ENCODE measurements at places on chromosomes 2 and 18. TPM values are rescaled to one million over a fixed set of nuclear protein-coding genes. Genes with fewer than 3 reads are reported as not detected.
A peak's percentile ranks its signal among the peaks of the same experiment; 100 is the strongest.

The L3MBTL4 gene
- 0.58 TPM for total RNA-seq

The C18orf54 gene
- 2.8 TPM for total RNA-seq

The RETREG2 gene
- total RNA-seq = 89.1 TPM

The CNRIP1 gene
- not detected for total RNA-seq

The BCL2 gene
- total RNA-seq = 128 TPM

The CROCC2 gene
- not detected for total RNA-seq

The FBXO41 gene
- total RNA-seq = 19.1 TPM

The TXNDC2 gene
- total RNA-seq = not detected

The ELAC1 gene
- 8.3 TPM for total RNA-seq

DNA sequence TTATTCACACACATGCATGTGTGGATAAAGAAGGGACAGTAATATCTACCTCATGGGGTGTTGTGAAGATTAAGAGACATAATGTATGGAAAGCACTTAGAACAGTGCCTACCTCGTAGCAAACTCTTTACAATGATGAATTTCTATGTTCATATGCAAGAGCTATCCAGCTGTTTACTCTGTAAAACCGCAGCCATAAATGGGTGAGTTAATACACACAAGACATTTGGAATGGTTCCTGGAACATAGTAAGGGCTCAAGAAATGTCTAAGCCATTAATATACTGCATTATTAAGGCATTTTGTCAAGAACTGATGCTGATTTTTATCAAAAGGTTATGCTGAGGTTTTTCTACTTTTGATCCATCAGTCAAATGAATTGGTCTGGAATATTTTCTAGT is 1076.2 kb downstream of the TSN start:
- H3K27me3 ChIP-seq = no peaks in the 10 kb centered on the region
- no peak overlapping the region for H3K27ac ChIP-seq
- H3K36me3 ChIP-seq = no peaks in the 10 kb centered on the region
- no peak overlapping the region for H3K4me3 ChIP-seq

DNA sequence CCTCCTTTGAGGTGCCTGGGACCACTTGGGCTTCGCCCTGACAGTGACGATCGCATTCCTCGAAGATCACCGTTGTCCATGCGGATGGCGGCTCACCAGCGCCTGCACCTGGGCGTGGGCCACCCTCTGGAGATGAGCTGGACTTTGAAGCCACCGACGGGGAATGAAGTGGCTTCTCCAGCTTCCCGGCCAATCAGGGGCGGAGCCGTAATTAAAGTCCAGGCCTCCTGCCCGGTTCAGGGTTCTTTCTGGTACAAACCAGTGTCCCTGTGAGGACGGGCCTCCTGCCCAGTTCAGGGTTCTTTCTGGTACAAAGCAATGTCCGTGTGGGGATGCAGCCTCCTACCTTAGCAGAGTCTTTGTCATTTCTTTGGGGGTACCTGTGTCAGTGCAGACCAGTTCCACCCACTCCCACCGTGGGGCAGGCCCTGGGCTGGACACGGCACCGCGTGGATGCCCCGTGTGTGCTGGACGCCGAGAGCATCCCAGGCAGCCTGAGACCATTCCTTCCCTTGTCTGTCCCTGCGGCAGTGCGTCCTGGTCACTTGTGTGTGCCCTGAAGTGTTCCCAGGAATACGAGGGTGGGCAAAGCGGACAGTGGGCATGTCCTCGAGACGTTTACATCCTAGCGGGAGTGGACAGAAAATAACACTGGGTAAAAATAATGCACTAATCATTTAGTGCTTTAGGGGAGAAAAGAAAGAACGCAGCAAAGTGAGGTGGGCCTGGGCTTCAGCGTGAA is 55.0 kb downstream of the KCNG2 start:
- H3K4me3 ChIP-seq = no peak overlapping the region
- H3K4me1 ChIP-seq = peaks cover 5% of the 10 kb centered on the region
- H3K27ac ChIP-seq = no peak overlapping the region
- DNase-seq = no peak
- H3K27me3 ChIP-seq = peaks cover 20% of the 10 kb centered on the region

DNA sequence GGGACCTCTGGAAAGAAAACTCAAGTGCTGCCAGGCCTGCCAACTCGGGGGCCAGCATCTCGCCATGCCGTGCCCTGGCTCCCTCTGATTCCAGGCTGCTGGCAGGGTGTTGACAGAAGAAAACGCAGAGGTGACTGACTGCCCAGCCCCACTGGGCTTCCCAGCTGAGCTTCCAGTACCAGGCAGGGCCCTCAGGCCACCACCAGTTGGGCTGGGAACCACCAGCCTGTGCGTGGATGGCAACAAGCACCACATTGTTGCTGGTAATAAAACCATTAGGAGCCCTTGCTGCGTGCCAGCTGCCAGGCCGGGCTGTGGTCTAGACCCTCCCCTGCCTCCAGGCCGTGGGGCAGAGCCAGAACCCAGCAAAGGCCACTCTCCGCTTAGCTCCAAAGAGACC is 9.2 kb downstream of the DNMT3A start:
- DNase-seq = no peak
- peaks cover 71% of the 10 kb centered on the region for H3K4me1 ChIP-seq
- no peak overlapping the region for H3K4me3 ChIP-seq
- no peaks in the 10 kb centered on the region for H3K27me3 ChIP-seq

GRCh38 chr18:55320424-55321264 is 267.3 kb downstream of the TCF4 start:
- DNase-seq = no peak
- no peaks in the 10 kb centered on the region for H3K27me3 ChIP-seq

DNA sequence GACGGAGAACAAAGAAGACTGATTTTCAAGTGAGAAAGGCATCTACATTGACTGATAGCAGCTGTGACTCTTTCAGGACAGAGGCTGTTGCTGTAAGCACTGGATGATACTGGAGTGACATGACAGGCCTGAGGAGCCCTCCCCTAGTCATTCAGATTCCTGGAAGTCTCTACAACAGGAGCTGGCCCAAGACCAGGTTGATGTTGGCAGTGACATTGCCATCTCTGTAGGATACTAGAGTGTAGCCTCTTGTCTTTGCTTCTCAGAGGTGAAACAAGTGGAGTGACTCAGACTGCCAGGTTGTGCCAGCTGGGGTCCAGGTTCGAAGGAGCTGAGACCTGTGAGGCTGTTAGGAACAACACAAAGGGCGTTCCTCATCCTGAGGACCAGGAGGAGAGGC is 44.7 kb upstream of the SH3RF3 start:
- H3K27ac ChIP-seq = no peak overlapping the region
- no peaks in the 10 kb centered on the region for H3K36me3 ChIP-seq
- DNase-seq = no peak

DNA sequence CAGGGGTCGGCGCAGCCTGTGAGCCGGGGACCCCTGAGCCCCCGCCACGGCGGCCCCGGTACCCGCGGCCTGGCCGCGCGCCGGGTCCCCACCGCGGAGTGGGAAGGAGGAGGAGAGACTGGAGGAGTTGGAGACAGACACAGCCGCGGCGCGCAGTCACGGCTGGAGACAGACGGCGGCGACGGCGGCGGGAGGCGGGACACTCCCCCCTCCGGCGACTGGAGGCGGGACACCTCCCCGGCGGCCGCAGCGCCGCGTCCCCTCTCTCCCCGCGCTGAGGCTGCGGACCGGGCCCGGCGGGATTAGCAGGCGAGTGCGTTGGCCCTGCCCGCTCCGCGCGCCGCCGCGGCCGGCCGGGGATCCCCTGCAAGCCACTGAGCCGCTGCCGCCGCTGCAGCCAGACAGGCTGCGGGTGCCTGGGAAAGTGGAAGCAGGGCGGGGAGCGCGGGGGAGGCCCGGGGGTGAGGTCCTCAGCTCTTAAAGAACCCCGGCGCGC is 1.0 kb upstream of the LDLRAD4 start:
- H3K4me1 ChIP-seq = peaks cover 17% of the 10 kb centered on the region
- no peaks in the 10 kb centered on the region for H3K36me3 ChIP-seq
- H3K27me3 ChIP-seq = peaks cover 35% of the 10 kb centered on the region
- peak; percentile 40 for DNase-seq
- H3K4me3 ChIP-seq = peak overlapping the region; percentile 90
- no peak overlapping the region for H3K27ac ChIP-seq

DNA sequence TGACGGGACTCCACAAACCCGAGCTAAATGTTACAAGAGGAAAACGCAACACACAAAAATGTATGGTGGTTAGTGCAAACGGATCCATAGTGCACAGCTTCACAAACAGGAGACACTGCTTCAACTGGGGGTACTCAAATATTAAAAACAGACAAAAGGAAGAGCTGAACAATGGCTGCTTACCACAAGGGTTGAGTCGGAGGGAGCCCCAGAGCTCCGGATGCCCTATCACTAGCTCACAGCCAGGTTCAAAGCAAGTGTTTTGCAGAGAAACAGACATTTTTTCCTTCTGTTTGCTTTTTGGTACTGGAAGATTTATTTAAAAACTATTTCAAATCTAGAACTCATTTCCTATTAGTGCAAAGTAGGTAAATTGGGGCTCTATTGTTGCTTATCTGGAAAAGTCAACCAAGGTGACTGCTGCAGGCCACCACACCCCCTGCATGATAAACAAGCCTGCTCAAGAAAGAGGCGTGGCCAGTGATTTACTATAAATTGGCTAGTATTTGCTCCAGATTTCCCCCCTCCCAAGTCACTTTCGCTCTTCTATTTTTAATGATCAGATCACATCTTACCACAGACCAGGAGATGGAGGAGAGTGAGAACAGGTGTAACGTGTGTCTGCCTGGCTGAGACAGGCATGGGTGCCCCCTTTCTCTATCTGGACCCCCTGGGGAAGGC is 46.5 kb downstream of the ZAP70 start:
- H3K4me3 ChIP-seq = no peak overlapping the region
- H3K27ac ChIP-seq = peak overlapping the region; percentile 52
- no peaks in the 10 kb centered on the region for H3K4me1 ChIP-seq
- peaks cover 13% of the 10 kb centered on the region for H3K36me3 ChIP-seq
- H3K27me3 ChIP-seq = no peaks in the 10 kb centered on the region

- H3K36me3 ChIP-seq = no peaks in the 10 kb centered on the region
- no peaks in the 10 kb centered on the region for H3K27me3 ChIP-seq
- H3K4me3 ChIP-seq = no peak overlapping the region
- H3K27ac ChIP-seq = no peak overlapping the region
Observed at GRCh38 chr2:151395509-151396374, 14.0 kb upstream of the RIF1 start.

DNA sequence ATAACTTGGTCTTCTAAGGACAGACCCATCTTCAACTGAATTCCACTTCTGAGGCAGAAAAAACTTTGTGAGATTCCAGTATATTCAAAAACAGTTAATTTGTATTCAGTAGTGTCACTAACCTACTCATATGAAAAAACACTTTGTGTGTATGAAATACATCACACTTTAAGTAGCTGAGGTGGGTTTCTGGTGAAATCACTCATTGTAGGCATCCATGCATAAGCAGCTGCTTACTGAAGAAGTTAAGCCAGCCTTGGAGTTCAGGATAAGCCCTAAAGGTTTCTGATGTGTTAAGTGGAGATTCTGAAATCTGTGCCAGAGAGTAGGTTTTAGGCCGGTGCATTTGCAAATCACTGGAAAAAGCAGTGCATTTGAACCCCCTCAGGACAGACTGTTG is 128.2 kb downstream of the BCL2 start:
- H3K27ac ChIP-seq = no peak overlapping the region
- H3K4me3 ChIP-seq = no peak overlapping the region
- DNase-seq = no peak

- no peak for DNase-seq
- no peak overlapping the region for H3K27ac ChIP-seq
- no peaks in the 10 kb centered on the region for H3K36me3 ChIP-seq
Observed at GRCh38 chr2:149613704-149614103, 26.1 kb upstream of the MMADHC start.

DNA sequence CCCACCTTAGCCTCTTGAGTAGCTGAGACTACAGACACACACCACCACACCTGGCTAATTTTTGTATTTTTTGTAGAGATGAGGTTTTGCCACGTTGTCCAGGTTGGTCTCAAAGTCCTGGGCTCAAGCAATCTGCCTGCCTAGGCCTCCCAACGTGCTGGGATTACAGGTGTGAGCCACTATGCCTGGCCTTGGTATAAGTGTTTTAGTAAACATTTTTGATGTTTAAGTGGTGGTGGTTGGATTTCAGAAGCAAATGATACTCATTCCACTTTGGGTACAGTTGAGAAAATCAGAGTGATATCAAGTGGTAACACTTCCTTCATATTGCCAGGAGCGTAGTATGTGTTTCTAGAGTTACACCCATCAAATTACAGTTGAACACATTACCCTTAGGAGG is 25.4 kb downstream of the ACADL start:
- peaks cover 3% of the 10 kb centered on the region for H3K27me3 ChIP-seq
- no peak overlapping the region for H3K4me3 ChIP-seq
- DNase-seq = no peak
- no peak overlapping the region for H3K27ac ChIP-seq
- H3K4me1 ChIP-seq = no peaks in the 10 kb centered on the region

DNA sequence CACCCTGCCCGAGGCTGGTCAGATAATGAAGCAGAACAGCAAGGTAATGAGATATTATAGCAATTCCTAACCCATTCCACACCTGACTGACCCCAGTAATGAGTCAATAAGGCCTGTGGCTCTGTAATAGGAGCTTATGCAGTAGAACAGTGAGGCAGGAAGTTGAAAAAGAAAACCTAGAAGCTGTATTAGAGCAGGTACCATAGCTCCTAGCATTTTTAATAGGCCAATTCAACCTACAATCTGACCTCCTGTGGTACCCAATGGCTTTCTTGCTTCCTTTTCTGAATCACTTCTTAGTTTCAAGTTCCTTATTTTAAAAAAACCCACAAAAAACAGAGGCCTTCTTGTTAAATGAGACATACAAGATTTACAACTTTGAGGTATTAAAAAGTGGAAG is 43.6 kb upstream of the MAP2 start:
- H3K4me3 ChIP-seq = no peak overlapping the region
- no peak overlapping the region for H3K27ac ChIP-seq
- no peaks in the 10 kb centered on the region for H3K27me3 ChIP-seq
- DNase-seq = no peak

DNA sequence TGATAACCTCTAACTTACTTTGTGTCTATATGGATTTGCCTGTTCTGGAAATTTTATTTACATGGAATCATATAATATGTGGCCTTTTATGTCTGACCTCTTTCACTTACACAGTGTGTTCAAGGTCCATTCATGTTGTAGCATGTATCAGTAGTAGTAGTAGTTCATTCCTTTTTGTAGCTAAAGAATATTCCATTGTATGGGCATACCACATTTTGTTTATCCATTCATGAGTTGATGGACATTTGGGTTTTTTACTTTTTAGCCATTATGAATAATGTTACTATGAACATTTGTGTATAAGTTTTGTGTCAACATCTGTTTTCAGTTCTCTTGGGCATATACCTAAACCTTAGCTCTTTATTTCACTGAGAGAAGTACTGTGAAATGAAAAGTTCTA is 11.5 kb downstream of the BBS5 start:
- no peaks in the 10 kb centered on the region for H3K4me1 ChIP-seq
- no peak for DNase-seq
- H3K27me3 ChIP-seq = no peaks in the 10 kb centered on the region

GRCh38 chr18:36302676-36303075 is 5.2 kb downstream of the FHOD3 start:
- H3K27ac ChIP-seq = no peak overlapping the region
- no peaks in the 10 kb centered on the region for H3K4me1 ChIP-seq
- H3K36me3 ChIP-seq = no peaks in the 10 kb centered on the region
- H3K27me3 ChIP-seq = peaks cover 30% of the 10 kb centered on the region

- H3K27me3 ChIP-seq = no peaks in the 10 kb centered on the region
- no peak overlapping the region for H3K27ac ChIP-seq
- no peaks in the 10 kb centered on the region for H3K4me1 ChIP-seq
- no peaks in the 10 kb centered on the region for H3K36me3 ChIP-seq
Observed at GRCh38 chr2:155215037-155215707, 516.7 kb downstream of the KCNJ3 start.

All from T-cell (primary cell).